B cell (primary cell): ENCODE measurements at places on chromosomes 6 and 20.

GRCh38 chr6:57162516-57162915 lies 9.6 kb upstream of the BAG2 start:
- no peak for DNase-seq

DNA sequence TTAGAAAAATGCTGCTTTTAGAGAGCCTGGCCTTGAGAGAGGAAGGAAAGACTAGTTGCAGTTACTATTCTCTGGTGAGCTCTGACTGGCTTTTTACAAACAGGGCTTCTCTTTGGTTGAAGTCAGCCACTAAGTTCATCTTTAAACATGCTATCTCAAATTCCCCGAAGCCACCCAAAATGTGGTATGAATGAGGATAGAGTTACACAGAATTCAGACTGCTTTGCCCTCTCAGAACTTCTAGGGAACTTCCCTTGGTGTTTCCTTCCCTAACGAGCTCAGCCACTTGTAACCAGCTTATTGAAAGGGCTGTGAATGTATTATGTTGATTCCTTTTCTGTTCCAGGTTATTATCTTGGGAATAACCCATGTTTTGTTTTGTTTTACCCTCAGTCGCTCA lies 73.5 kb downstream of the EFHC1 start:
- DNase-seq = peak; percentile 62

DNA sequence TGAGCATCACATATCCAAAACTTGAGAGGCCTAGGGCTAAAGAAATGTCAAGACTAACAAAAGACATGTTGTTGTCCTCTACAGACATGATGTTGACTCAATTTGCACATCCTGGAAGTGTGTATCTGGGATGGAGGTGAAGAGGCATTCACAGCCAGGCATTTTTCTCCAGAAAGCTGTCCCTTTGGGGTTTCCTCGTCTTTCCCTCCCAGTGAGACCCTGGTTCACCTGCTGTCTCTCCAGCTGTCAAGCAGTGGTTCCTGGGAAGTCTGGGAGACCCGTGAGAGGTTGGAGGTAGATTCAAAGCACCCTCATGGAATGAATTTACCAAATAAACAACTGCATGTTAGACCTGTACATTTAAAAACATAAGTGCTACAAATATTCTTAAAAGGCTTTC lies 32.1 kb downstream of the BACH2 start:
- no peak for DNase-seq

GRCh38 chr6:14510038-14510437 lies 392.5 kb downstream of the CD83 start:
- DNase-seq = no peak

GRCh38 chr20:50498071-50498776 lies 12.0 kb upstream of the PTPN1 start:
- DNase-seq = peak; percentile 73

DNA sequence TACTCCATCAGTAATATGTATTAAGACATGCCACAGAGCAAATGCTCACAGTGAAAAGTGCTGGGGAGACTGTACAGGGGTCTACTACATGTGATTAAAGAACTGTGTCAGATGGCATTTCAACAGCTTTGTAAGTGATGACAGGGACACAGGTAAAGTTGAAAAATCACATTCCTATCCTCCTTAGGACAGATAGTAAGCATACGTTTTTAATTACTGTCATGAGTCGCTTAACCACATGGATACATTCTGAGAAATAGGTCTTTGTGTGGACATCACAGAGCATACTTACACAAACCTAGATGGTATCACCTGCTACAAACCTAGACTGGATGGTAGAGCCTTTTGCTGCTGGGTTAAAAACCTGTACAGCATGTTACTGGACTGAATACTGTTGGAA lies 645.8 kb upstream of the AGPAT4 start:
- no peak for DNase-seq

- no peak for DNase-seq
These were observed 174.5 kb downstream of the SOX4 start for GRCh38 chr6:21767891-21768648.

DNA sequence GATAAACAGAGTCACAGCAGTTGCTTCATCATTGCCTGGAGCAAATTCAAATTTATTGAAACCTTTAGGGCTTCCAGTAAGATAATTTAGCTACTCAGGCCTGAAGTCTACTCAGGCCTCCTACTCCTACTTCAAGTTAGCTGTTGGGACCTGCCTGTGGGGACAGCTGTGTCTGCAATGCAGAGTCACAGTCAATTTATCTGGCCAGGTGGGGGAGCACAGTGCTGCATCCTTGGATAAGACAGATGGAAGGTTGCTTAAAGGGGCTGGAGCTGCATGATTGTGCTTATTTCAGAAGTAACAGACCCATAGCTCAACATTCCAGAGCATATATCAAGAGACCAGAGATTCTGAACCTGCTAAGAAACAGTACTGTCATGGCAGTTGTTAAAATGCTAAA lies 932.1 kb downstream of the QKI start:
- no peak for DNase-seq

GRCh38 chr6:98777762-98778161 lies 56.6 kb upstream of the POU3F2 start:
- DNase-seq = no peak

- no peak for DNase-seq
These were observed 18.9 kb upstream of the SYNJ2 start for GRCh38 chr6:157962601-157963302.

DNA sequence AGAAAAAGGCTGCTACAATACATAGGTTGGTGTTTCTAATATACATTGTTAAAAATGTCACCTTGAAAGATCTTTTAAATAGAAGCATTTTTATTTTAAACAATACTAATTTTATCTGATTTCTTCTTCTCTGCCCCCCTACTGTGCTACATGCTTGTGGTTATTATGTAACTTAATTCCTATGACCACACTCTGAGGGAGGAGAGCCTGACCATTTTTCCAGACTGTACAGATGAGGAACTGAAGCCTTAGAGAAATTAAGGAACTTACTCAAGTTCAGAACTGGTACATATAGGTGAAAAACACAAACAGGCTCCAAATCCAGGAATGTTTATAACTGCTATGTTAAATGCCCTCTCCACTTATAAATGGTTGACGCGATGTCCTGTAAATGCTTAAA lies 43.4 kb upstream of the ARHGAP18 start:
- no peak for DNase-seq

DNA sequence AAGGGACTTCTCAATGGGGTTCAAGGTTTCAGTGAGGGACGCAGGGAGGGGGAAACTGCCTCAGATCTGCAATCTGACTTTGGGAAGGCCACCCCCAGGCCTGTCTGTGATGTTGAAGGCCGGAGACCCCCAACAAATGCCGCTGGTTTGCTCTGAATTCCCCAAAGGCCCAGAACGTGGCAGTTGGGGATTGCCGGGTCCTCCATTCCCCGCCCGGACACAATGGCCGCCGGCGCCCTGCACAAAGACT lies 326 bp upstream of the BCL2L1 start:
- no peak for DNase-seq
